CD4-positive, alpha-beta T cell treated with Interleukin-12 subunit alpha and Interleukin-12 subunit beta, for 1 hour (primary cell): ENCODE measurements at places on chromosomes 12 and 14.
A peak's percentile ranks its signal among the peaks of the same experiment; 100 is the strongest.

- DNase-seq = no peak
These were observed 129.0 kb downstream of the AACS start for GRCh38 chr12:125194163-125194773.

GRCh38 chr12:6582959-6583358 lies 14.9 kb upstream of the NOP2 start:
- DNase-seq = no peak

GRCh38 chr12:21459474-21459873 lies 22.0 kb downstream of the PYROXD1 start:
- DNase-seq = no peak

DNA sequence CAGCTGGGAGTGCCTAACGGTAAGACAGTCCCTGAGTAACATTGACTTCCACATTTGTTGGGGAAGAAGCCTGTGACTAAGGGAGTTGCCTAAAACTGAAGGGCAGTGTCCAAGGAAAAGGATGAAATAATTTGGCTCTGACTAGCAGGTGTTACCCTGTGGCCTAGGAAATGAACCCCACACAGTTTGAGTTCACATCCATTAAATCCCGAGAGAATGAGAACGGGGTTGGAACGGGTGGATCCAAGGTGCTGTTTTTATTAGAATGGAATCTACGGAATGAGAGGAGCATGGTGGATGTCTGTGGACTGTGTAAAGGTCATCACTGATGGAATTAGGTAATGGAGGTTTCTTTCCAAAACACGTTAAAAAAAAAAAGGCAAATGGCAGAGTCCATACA lies 324.0 kb downstream of the MED13L start:
- no peak for DNase-seq

- DNase-seq = peak; percentile 41
These were observed 1.3 kb downstream of the SLC38A1 start for GRCh38 chr12:46267575-46267824.

DNA sequence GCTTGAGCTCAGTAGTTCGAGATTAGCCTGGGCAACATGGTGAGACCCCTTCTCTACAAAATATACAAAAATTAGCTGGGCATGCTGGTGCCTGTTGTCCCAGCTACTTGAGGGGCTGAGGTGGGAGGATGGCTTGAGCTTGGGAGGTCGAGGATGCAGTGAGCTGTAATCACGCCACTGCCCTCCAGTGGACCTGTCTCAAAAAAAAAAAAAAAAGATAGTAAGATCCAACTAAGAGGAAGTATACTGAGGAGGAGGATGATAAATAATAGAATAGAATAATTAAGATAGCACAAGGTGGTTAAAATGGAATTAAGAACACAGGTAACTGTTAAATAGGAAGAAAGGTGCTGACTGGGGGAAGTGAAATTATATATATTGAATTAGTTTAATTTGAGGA lies 37.0 kb upstream of the BAZ1A start:
- DNase-seq = no peak

- no peak for DNase-seq
These were observed 23.5 kb upstream of the PLEKHG3 start for GRCh38 chr14:64680714-64681065.

DNA sequence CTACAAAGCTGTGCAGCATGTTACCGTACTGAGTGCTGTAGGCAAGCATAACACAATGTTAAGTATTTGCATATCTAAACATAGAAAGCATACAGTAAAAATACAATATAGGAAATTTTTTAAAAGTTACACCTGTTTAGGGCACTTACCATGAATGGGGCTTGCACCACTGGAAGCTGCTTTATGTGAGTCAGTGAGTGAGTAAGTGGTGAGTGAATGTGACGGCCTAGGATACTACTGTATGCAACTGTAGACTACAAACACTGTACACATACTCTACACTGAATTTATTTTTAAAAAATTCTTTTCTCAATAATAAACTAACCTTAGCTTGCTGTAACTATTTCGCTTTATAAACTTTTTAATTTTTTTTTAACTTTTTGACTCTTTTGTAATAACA lies 82.1 kb upstream of the FSCB start:
- no peak for DNase-seq

DNA sequence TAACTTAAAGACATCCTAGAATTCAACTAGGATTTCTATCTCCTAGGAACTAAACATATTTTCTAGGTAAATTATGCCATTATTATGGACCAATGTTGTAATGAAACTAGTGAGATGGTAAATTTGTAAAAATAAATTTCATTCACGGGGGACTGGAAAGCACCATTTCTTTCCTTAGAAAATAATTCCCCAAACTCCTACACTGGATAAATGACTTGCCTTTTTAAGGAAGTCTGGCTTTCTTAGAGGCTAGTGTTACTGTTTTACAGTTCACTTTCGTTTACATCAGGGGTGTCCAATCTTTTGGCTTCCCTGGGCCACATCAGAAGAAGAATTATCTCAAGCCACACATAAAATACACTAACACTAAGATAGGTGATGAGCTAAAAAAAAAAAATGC lies 3.3 kb downstream of the SLC39A9 start:
- no peak for DNase-seq

- no peak for DNase-seq
These were observed 66.3 kb upstream of the NCOR2 start for GRCh38 chr12:124633365-124634362.

GRCh38 chr12:93780101-93780641 lies 103.0 kb downstream of the CRADD start:
- no peak for DNase-seq

DNA sequence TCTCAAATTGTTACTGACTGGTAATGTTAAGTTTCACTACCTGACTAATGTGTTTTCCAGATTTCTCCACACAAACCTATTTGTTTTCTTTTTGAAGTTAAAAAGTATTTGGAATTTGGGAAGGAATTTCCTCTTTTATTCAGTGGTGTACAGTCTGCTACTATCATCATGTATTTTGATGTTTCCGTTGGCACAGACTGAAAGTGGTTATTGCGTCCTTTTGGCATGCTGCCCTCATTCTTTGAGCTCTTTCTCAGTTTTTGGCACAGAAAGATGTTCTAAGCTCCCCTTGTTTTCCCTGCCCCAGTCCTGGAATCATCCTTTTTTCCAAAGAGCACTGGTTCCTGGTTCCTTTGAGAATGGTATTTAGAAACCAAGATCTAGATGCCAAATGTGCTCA lies 31.4 kb upstream of the RTRAF start:
- DNase-seq = no peak

GRCh38 chr14:51485733-51486132 lies 166.0 kb upstream of the FRMD6 start:
- DNase-seq = no peak

DNA sequence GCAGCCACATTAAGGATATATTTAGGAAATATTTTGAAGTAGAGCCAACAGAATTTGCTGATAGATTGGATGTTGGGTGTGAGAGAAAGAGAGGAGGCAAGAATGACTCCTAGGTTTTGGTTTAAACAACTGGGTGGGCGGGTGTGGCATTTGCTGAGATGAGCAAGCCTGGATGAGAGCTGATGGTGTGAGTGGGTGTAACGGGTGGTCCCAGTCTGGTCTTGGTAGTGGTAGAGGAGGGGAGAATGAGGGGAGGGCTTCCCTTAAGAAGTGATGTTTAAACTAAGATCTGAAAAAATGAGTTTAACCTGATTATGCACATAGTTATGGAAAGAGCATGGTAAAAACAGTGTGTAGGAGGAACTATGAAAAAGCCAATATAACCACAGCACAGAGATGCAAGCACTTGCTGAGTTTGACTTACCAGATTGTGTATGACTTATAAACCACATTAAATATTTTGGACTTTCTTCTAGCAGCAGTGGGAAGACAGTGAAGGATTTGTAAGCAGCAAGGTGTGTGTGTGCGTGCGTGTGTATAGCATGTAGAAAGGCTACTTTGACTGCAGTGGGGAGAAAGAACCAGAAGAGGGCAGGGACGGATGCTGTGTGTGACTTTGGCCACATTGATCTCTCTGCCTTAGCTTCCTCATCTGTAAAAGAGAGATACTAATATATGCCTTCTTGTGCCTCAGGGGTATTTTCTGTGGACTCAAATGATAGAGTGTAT lies 139.7 kb downstream of the PRIMA1 start:
- no peak for DNase-seq

- DNase-seq = no peak
These were observed 139.5 kb upstream of the AEBP2 start for GRCh38 chr12:19299765-19300164.

DNA sequence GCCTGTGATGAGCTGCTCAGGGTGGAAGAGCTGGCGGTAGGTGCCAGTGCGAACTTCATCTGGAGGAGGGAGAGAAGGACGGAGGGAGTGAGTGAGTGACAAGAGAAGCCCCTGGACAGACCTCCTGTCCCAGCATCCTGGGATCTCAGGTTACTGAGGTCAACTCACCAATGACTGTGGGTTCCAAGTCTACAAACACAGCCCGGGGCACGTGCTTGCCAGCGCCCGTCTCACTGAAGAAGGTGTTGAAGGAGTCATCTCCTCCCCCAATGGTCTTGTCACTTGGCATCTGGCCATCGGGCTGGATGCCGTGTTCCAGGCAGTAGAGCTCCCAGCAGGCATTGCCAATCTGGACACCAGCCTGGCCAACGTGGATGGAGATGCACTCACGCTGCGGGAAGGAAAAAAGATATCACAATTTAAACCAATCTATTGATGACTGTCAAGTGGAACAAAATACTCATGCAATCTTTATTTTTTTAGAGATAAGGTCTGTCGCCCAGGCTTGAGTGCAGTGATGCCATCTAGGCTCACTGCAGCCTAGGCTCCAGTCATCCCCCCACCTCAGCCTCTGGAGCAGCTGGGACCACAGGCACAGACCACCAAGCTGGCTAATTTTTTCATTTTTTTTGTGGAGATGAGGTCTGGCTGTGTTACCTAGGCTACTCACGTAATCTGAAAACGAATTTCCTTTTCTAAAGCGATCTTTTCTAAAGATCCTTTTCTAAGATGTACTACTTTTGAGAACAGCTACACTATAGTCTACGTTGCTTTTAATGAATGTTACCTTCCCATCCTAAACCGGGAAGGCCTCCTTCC lies 1.7 kb downstream of the TUBA1B start:
- no peak for DNase-seq

- DNase-seq = no peak
These were observed 2.4 kb upstream of the KRT83 start for GRCh38 chr12:52323416-52324152.

- no peak for DNase-seq
These were observed 19.1 kb upstream of the ACVR1B start for GRCh38 chr12:51932218-51933076.

DNA sequence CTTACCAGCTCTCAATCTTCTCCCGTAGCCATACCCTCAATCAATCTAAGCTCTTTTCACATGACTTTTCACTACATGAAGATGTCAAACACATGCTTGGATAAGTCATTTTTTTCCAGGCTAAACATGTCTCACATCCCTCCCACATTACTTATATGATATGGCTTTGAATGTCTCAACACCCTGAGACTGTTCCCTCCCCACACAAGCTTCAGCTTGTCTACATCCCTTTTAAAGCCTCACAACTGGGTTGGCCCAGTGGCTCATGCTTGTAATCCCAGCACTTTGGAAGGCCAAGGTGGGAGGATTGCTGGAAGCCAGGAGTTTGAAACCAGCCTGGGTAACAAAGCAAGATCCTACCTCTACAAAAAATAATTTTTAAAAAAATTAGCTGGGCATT lies 18.5 kb downstream of the ANAPC5 start:
- no peak for DNase-seq

DNA sequence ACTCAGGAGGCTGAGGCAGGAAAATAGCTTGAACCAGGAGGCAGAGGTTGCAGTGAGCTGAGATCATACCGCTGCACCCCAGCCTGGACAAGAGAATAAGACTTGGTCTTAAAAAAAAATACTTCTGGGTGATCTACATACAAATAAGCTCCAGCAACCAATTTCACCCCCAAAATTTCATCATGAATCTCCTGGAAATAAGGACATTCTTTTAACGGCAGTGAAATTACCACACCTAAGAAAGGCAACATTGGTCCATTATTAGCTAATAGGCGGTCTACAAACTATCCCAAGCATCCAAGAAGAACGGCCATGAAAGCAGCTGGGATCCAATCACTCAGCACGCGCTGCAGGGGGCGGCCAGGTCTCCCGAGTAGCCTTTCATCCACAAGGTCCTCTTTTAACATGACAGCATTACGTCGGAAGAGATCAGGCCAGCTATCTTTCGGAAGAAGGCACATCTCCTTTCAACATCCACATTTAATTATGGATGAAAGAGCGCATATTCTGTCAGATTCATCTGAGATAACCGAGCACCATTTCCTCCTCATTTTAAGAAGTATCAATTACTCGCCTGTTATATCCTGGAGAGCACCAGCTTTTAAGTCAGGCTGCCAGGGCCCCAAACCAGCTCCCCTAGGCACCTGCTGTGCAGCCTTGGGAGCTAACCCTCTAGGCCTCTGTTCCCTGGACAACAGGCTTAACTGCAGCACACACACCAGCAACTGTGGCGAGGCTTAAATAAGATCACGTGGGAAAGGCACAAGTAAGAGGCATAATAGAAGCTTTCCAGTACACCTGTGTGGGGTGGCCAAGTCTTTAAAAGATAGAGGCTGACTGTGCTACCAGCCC lies 4.2 kb downstream of the SLC15A4 start:
- no peak for DNase-seq

GRCh38 chr14:81868172-81868571 lies 334.5 kb upstream of the SEL1L start:
- DNase-seq = no peak

GRCh38 chr12:126424696-126425095 lies 1359.5 kb downstream of the AACS start:
- DNase-seq = no peak

DNA sequence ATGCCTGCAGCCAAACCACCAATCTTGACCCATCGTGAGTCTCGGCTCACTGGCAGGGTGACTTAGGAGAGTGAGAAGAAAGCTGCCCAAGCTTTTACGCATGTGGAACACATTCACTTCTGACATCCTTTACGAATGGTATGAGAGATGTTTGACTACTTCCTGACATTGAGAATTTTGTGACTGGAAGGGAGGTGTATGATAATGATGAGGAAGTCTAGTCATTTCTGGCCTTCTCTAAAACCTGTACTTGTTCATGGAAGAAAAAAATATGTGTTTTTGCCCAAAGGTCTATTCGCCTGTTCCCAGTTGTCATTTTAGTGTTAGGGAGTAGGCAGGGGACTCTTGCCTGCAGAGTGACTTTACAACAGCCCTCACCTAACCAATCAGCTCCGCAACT lies 227.2 kb upstream of the ATP2B1 start:
- no peak for DNase-seq

DNA sequence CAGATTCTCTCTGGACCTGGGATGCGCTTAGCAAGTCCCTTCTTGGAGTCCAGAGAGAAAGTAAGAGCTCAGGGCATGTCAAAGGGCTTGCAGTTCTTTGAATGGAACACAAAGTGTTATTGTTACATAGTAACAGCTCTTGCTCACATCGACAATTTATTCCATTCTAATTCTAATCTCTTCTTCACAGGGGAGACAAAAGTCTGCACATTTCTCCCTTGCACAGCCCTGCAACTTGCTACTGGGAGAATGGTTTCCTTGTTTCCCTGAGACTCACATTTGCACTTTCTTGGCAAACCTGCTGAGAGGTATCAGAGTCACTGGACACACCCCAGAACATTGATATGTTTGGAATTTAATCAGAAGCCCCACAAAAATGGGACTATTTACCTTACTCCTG lies 209.9 kb upstream of the IGF1 start:
- no peak for DNase-seq
